Ovary (tissue), 10 donors: ENCODE measurements at places on chromosomes 7 and 10. TPM values are rescaled to one million over a fixed set of nuclear protein-coding genes. Genes with fewer than 3 reads are reported as not detected.

The TMEM26 gene
- total RNA-seq, result 2.9 TPM

DNA sequence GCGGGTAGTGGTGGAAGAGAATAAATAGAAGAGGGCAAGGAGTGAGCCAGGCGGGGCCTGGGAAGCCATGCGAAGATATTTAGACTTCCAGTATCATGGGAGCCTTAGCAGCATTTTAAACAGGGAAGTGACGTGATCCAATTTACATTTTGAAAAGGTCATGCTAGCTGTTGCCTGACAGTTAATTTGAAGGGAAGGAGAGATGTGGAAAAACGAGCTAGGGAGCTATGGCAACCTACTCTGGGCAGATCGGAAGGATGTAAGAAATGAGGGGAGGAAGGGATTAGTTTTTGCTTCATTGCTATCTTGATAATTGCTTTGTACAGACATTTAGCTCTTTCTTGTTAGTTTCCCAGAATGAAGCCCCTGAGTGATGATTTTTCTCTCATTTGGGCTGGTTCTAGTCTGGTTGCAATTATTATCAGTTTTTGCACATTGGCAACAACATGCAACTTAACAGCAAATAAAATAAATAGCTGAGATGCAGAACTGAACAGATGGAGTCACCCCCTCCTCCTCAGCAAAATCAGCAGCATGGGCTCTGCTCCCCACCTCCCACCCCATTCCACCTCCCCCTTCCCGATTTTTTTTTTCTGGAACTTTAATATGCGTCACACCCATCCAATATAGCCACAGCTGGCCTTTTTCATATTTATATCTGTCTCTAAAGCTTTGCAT is 13.0 kb upstream of the CALU start:
- DNase-seq, result no peak
- H3K27ac ChIP-seq, result no peak overlapping the region
- H3K4me1 ChIP-seq, result no peaks in the 10 kb centered on the region

GRCh38 chr10:6493521-6494441 is 86.3 kb downstream of the PRKCQ start:
- H3K36me3 ChIP-seq, result no peaks in the 10 kb centered on the region
- DNase-seq, result no peak
- no peaks in the 10 kb centered on the region for H3K27me3 ChIP-seq
- H3K4me1 ChIP-seq, result no peaks in the 10 kb centered on the region
- no peak overlapping the region for H3K27ac ChIP-seq
- H3K4me3 ChIP-seq, result no peak overlapping the region

DNA sequence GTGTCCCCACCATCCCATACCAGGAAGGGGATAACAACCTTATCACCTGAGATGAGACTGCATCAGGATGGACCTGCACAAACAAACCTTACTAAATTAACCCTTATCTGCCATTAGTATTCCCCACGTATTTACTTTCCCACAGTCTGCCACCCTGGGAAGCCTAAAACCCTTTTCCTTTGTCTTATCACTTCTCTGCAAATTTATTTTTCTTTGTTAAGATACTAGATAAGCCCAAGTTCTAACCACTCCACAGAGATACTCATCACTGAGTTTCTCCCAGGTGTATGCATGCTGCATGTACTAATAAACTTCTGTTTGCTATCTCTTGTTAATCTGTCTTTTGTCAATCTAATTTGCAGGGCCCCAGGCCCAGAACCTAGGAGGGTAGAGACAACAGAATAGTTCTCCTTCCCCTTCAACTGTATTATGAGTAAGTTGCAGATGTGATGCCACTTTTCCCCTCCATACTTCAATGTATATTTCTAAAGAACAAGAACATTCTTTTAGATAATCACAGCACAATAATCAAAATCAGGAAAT is 66.0 kb downstream of the ELMO1 start:
- DNase-seq, result no peak
- no peaks in the 10 kb centered on the region for H3K27me3 ChIP-seq
- H3K4me1 ChIP-seq, result no peaks in the 10 kb centered on the region
- no peak overlapping the region for H3K4me3 ChIP-seq

DNA sequence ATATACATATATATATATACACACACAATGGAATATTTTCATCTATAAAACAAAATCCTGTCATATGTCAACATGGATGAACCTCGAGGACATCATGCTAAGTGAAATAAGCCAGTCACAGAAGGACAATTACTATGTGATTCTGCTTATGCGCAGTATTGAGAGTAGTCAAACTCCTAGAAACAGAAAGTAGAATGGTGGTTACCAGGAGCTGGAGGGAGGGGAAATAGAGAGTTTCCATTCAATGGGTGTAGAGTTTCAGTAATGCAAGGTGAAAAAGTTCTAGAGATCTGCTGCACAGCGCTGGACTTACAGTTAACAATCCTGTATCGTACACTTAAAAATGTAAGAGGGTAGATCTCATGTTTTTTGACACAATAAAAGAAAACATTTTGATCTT is 181.9 kb downstream of the CDCA7L start:
- DNase-seq, result no peak
- H3K27ac ChIP-seq, result no peak overlapping the region
- H3K4me3 ChIP-seq, result no peak overlapping the region
- H3K27me3 ChIP-seq, result no peaks in the 10 kb centered on the region
- no peaks in the 10 kb centered on the region for H3K36me3 ChIP-seq

DNA sequence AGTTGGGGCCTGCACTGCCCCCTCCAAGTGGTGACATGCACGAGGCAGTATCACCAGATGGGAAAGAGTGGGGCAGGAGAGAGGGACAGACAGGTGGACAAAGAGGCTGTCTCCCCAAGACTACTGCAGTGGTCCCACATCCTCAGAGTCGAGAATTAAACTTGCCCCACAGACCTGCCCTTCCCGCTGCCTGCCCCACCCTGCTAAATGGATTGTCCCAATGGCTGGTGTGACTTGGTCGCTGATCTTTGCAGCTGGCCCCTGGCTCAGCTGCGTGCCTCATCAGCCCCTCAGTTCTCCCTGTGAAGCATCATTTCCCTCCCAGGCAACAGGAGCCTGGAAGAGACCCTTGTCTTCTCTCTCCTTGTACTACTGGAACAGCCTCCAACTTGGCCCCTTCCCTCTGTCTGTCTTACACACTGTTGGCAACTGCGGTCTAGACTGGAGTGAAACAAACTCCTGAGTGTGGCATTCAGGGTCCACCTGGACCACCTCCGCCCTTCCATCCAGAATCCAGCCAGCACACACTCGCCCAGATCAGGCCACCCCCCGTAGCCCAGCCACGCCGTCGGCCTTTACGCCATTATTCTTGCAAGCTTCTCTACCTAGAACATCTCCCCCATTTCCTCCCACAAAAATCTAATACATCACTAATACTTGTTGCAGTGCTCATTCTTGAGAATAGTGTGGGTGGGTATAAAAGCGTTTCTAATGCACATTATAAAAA is 275.1 kb downstream of the CELF2 start:
- no peaks in the 10 kb centered on the region for H3K27me3 ChIP-seq
- H3K27ac ChIP-seq, result no peak overlapping the region
- no peaks in the 10 kb centered on the region for H3K4me1 ChIP-seq
- no peak overlapping the region for H3K4me3 ChIP-seq
